ENCODE measurements at places on chromosomes 7 and 10. TPM values are rescaled to one million over a fixed set of nuclear protein-coding genes. Genes with fewer than 3 reads are reported as not detected.

The NAPEPLD gene
- total RNA-seq, result 20.5 TPM

DNA sequence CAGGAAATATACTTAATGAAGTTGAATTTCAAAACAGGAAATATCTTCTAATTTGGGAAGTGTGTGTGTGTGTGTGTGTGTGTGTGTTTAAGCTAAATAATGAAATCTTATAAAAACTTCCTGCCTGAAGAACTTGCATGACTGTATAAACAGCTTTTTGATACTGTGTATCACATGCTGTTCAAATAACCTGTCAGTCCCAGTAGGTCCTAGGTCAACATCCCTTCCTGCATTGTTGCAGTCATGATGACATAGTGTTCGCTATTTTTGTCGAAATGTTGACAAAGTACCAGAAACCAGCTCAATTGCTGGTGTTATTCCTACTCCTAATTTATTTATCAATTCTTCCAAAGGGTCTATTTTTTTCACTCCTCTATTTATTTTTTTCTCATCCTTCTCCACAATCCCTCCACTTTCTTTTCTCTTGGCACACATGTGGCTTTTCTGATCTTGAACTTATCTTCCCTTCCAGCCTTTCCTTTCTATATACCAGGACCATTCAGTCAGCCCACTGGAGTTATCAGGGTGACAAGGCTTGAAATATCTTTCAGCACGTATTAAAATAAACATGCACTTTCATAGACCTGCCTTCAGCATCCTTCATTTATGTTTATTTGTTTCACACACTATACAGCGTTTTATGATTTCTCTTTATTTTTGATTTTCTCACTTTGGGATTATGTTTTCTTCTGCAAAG is 115.8 kb downstream of the PLXDC2 start:
- DNase-seq, result no peak
- no peak overlapping the region for H3K4me3 ChIP-seq

GRCh38 chr7:132655131-132655727 is 79.0 kb upstream of the PLXNA4 start:
- no peak overlapping the region for H3K4me3 ChIP-seq
- no peaks in the 10 kb centered on the region for H3K4me1 ChIP-seq
- no peaks in the 10 kb centered on the region for H3K36me3 ChIP-seq
- no peaks in the 10 kb centered on the region for H3K27me3 ChIP-seq
- no peak for DNase-seq
- H3K27ac ChIP-seq, result no peak overlapping the region

The SFXN2 gene
- 5.1 TPM for total RNA-seq

GRCh38 chr7:21192657-21193056 is 235.2 kb upstream of the SP4 start:
- no peak overlapping the region for H3K27ac ChIP-seq
- H3K27me3 ChIP-seq, result no peaks in the 10 kb centered on the region
- no peak overlapping the region for H3K4me3 ChIP-seq
